A549 treated with Hydrocortisone at 1 μM for 4 hours (cell line): ENCODE measurements at places on chromosomes 12 and 14. TPM values are rescaled to one million over a fixed set of nuclear protein-coding genes. Genes with fewer than 3 reads are reported as not detected.

GARIN6 gene
- total RNA-seq, result not detected in 5 replicates

TRIM9 gene
- 12.1 to 14.2 TPM (median 13.5 TPM) in 5 replicates for total RNA-seq

HOXC9 gene
- total RNA-seq, result 11.0 to 16.2 TPM (median 12.6 TPM) in 5 replicates

CDKL1 gene
- total RNA-seq, result 6.2 to 15.7 TPM (median 7.5 TPM) in 5 replicates

STK38L gene
- 11.2 to 13.6 TPM (median 12.6 TPM) in 5 replicates for total RNA-seq
